Breast epithelium (tissue), 4 donors: ENCODE measurements at places on chromosomes 7 and 10.

GRCh38 chr7:101813402-101814019, 3.9 kb upstream of the CUX1 start:
- DNase-seq: no peak

DNA sequence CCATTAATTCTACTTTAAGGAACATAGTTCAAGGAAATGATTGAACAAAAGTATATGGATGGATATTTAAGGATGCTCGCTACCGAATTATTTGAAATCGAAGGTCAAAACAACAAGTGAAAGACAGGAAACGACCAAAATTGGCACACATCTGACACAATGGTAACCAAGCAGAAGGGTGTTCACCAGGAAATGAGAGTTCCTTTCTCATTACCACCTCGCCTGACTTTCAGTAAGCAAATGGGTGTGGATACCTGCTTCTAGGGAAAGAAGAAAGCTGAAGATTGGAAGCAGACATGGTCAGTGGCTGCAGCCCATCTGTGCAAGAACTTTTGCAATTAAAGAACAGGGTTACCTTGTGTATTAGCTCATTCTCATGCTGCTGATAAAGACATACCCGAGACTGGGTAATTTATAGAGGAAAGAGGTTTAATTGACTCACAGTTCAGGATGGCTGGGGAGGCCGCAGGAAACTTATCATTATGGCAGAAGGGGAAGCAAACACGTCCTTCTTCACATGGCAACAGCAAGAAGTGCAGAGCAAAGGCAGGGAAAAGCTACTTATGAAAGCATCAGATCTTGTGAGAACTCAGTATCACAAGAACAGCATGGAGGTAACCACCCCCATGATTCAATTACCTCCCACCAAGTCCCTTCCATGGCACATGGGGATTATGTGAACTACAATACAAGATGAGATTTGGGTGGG, 6.2 kb upstream of the TMEM273 start:
- DNase-seq: no peak

GRCh38 chr7:79998363-79998762, 136.3 kb upstream of the GNAI1 start:
- no peak for DNase-seq

DNA sequence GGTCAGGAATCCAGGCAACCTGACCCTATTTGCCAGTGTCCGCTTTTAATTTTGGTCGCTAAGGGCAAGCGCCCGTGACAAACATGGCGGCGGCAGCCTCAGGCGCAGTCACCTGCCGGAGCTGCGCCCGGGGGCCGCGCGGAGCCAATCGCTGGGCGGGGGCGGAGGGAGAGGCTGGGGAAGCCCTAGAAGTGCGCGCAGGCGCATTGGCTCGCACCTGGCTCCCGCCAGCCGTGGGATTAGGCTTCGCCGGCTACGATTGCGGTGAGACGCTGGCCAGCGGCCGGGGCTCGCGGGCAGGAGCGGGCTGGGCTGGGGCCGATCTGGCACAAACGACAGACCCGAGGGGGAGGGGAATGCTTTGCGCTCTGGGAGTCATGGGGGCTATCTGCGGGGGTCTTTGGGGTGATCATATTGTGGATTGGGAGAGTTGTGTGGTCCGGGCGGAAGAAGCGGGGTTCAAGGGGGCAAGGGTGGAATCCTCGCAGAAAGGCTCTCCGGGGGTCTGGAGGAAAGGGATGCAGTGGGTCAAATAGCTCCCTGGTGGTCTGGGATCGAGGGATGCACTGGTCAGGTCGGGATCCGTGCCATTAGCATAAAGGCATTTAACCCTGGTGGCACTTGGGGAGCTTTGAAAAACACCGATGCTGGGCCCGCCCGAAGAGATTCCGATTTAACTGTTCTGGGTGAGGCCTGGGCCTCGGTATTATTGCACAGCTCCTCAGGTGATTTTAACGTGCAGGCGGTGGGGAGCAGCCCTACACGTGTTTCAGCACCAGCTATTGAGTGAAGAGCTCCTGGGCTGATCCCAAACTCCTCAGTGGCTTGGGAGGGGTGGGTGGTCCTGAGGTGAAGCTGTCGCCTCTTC, 10.1 kb upstream of the C10orf95 start:
- peak; percentile 94 for DNase-seq

DNA sequence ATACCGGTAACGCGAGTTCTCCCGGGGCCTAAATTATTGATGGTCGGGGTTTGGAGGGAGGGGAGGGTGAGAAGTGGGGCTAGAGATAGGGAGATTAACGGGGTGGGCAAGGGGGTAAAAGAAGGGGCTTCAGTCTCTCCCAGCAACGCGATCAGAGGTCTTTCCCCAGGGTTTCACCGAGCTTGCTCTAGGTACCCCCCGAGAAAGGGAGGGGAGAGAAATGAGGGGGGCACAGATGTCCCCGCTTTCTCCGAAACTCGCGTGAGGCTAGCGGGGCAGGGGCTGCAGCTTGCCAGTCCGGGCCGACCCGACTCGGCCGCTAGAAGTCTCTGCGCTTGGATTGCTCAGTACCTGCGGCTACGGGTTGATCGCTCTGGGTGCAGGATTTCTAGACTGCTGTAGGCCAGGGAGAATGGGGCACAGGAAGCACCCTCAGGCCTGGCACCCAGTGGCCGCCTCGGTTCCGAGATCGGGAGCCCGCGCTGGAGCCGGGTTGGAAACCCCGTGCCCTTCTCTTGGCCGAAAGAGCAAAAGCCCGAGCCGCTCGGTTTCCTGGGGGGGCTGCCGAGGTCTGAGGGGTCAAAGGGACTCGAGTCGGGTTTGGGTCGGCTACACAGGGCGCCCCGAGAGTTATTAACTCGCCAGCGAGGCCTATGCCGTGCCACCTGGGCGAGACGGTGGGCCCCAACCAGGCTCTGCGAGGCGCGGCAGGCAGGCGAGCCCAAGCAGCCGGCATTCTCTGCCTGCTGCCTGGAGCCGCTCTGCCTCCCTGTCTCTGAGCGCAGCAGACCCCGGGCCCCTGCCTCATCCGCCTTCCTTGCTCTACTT, 3.1 kb downstream of the PAX2 start:
- DNase-seq: no peak

- no peak for DNase-seq
Observed at GRCh38 chr7:90945104-90945787, 319.0 kb upstream of the FZD1 start.

- peak; percentile 19 for DNase-seq
Observed at GRCh38 chr7:148699024-148699781, 500 bp downstream of the CUL1 start.

GRCh38 chr10:126459032-126459831, 71.0 kb upstream of the ADAM12 start:
- DNase-seq: no peak

DNA sequence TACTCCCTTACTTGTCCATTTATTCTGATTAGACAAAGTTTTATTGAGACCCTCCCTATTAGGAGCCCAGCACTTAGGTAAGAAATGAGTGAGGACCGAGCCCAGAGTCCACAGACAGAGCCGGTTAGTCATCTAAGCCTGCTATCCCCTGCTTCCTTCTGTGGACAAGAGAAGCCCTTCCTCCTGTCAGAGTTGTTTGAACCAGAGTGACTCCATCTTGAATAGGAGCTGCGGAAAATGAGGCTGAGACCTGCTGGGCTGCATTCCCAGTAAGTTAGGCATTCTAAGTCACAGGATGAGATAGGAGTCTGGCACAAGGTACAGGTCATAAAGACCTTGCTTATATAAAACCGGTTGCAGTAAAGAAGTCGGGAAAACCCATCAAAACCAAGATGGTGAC, 109.1 kb downstream of the CPXM2 start:
- no peak for DNase-seq

DNA sequence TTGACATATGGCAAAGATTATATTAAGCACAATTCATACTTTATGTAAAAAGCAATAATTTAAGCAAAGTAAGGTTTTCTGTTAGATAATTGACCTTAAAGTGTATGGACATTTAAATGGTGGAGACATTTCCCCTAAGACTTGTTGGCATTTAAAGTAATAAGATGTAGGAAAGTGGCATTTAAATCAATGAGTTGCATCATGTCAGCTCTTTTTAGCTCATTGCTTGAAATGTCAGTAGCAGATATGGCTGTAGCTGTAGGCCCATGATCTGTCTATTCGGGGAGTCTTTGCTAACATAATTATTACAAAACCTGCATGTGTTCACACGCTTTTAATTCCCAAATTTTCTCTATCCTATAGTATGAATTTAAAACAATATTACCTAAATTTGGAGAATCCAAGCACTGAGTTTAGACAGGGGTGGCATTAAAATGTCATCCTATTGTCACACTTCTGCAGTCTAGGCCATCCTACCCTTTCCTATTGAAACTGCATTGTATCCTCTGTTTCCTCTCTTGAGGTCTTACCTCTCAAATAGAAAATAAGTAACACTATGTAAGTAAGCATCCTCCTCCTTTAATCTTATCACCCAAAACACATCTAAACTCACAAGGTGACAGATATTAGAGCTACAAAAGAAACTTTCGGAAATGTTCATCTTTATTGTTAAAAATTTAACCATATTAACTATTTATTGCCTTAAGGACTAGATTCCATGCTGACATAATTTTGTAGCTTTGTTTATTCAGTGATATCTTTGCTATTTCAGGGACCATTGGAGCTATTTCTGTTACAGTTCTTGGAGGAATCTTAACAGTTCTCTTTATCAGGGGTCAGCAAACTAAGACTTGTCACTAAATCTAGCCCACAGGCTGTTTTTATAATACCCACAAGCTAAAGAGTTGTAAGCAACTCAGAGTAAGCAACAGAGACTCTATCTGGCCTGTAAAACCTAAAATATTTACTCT, 91.2 kb downstream of the LCOR start:
- DNase-seq: no peak

DNA sequence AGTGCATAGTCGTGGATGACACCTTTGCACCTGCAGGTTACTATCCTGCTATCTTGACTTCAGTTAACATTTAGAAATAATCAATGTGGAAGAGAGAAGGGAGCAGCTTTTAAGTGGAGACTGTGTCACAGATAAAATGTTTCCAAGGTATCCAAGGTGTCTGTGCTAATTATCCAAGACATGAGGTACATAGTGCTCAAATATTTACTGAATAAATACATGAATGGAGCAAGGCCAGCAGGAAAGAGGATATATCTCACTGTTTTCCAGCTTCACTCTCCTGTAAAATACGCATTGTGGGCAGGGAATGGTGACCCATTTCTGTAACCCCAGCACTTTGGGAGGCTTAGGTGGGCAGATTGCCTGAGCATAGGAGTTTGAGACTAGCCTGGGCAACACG, 552.4 kb downstream of the PHTF2 start:
- no peak for DNase-seq

DNA sequence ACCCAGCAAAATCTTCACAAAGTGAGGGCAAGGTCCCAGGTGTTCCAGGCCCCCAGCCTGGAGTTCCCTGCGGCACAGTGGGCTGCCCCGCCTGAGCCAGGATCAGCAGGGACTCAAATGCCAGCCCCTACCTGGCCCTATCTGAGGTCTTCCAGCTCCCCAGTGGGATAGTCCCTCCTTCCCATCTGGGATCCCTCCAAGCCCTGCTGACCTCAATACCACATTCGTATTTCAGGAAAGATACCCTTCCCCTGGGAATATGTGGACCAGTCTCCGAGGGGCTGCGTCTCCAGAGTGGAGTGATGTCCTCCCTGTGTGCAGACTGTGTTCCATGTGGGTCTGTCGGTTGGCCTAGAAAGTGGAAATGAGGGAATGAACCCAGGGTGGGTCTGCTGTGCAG, 40.9 kb downstream of the ELFN1 start:
- no peak for DNase-seq

DNA sequence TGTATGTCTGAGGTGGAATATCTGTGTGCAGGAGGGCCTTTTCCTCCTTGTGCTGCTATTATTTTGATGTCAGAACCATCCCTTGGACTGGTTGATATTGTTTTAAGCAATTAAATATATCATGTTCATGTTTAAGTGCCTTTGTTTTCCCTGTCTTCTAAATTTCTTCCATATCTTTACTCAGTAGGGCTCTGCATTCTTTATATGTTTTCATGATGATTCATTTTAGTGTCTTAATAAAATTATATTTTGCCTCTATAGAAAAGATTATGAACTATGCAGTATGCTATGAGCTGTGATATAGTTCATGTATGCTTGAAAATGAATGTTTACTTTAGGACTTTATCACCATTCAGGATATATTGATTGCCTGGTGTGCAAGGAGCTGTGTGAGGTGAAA, 34.8 kb downstream of the AHR start:
- no peak for DNase-seq
